ENCODE measurements at places on chromosomes 12 and 14.

DNA sequence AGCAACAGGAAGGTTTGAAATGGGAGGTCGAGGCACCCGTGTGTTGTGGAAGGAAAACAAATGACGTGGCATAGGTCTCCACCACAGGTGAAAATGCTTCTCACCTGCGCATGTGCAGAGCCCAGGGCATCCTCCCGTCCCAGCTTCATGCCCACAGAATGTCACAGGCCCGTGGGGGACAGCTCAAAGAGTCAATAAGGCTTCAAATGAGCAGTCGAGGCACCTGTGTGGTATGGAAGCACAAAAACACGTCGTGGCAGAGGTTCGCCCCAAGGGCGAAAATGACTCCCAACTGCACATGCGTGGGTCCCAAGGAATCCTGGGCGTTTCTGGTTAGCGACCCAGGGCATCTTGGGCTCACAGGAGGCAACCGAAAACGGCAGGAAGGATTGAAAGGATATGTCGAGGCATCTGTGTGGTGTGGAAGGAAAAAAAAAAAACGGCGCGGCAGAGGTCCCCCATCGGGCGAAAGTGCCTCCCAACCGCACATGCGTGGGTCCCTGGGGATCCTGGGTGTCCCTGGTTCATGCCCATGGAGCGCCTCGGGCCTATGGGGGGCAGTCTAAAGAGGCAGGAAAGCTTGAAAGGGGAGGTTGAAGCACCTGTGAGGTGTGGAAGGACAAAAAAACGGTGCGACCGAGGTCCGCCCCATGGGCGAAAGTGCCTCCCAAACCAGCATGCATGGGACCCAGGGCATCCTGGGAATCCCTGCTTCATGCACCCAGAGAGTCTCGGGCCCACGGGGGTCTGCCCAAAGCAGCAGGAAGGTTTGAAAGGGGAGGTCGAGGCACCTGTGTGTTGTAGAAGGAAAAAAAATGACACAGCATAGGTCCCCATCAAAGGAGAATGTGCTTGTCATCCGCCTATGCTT, 578.5 kb downstream of the ALG10 start:
- no peak for DNase-seq

DNA sequence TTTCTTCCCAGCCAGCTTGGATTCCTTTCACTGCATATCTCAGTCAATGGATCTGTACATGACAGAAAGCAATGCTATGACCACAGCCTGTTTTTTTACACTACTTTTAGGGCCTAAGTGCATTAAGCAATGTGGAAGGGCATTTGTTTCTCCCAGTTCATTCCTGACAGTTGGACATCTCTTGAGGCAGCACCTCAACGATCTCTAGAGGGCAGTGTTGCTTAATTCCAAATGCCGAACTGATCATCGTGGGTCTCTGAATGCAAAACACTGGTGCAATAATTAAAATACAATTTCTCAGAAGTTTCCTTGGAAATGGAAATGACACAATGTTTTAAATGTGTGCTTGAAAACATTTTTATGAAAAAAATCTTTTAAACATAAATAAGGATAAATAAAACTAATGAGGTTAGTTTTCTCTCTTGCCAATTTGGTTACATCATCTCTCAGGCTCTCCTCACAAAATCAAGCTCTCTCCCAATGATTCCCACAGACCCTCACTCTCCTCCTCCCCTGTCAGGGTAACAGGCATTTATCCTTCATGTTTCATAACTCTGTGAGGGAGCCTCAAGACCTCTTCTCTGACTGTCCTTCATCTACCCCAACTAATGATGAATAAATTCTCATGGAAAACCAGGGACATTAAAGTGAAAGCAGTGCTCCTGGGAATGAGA, 192.4 kb upstream of the SLC16A7 start:
- no peak for DNase-seq

- no peak for DNase-seq
These were observed 138.9 kb upstream of the MAX start for GRCh38 chr14:65241125-65241752.

DNA sequence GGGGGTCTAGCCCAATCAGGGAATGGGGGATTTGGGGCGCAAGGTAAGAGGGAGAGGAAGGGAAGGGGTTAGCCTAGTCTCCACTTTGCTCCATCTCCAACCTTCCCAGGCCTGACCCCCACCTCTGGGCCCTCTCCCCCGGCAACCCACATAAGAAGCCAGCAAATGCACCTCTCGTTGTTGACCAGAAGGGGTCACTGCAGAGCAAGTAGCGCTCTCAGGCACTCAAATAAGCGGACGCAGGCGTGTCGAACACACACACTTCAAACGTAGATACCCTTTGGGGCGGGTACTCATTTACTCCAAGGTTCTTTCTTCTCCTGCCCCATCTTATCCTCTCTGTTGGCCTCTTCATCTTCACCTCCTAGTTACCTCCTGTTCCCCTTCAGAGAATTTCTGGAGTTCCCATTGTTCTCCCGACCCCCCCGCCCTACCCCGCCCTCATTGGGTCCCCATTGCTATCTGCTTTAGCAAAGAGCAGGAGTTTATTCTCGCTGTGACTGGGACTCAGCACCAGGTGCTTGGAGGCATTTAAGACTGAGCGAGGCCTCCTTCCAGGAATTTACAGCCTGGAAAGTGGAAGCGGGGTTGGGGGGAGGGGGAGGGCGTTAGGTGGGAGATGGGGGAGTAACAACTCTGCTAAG, 1.5 kb upstream of the SRRM4 start:
- no peak for DNase-seq

DNA sequence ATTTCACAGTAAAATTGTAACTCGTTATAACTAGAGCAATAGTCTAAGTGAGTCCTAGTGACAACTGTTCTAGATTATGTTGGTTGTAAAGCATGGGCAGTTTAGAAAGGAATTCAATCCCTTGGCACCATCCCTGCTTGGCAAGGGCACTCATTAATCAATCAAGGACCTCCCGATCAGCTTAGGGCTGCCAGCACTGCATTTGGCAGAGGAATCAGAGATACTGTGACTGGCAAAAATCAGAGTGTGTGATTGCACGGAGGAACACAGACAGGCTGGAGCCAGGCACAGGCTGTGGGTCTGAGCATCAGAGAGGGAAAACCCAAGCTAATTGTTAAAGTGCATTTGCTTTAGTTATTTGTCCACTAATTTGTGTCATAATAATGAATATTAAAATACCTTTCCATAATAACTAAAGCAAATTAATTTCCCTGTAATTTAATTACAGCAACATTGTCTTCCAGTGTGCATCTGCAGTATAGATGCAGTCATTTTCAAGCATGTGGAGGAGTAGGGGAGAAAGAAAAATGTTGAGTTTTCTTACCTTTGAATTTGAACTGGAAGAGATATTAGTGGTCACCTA, 3.2 kb upstream of the EGLN3 start:
- no peak for DNase-seq

DNA sequence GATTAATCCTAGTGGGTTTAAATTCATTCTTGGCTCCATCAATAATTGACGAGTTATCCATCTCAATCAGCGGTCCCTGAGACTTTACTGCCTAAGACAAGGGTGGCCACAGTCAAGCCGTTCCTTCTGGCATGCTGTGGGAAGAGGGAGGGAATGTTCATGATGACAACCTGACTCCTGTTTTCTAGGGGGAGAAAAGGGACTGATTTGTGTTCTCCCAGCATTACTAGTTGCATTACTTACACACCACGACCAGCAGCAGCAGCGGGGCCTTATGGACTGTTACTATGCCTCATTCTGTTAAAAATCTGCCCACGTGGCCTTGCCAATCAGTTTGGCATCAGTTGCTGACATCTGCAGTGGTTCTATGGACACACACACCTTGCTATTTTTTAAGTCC, 29.9 kb downstream of the PLEKHG7 start:
- no peak for DNase-seq

DNA sequence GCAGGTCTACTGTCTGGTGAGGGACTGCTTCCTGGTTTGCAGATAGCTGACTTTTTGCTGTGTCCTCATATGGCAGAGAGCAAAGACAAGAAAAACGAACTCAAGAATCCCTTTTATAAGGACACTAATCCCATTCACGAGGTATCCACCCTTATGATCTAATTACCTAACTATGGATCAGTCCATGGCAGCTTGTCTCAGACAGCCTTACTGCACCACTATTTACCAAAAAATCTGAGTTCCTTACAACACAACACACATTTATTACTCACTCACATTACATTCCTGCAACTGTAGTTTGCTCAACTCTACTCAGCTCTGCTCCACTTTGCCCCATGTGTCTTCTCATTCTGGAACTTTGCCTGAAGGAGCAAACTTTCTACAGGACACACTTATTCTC, 10.1 kb upstream of the SLC6A15 start:
- no peak for DNase-seq

Data from activated CD4-positive, alpha-beta T cell treated with anti-CD3 and anti-CD28 coated beads for 1 hour (primary cell).